SW 1271 (cell line): ENCODE measurements at places on chromosomes 2 and 18.

GRCh38 chr18:69031571-69031970 lies 233.7 kb downstream of the CCDC102B start:
- no peak for DNase-seq

- DNase-seq, result no peak
These were observed 317.0 kb downstream of the CYP26B1 start for GRCh38 chr2:71830497-71831192.

DNA sequence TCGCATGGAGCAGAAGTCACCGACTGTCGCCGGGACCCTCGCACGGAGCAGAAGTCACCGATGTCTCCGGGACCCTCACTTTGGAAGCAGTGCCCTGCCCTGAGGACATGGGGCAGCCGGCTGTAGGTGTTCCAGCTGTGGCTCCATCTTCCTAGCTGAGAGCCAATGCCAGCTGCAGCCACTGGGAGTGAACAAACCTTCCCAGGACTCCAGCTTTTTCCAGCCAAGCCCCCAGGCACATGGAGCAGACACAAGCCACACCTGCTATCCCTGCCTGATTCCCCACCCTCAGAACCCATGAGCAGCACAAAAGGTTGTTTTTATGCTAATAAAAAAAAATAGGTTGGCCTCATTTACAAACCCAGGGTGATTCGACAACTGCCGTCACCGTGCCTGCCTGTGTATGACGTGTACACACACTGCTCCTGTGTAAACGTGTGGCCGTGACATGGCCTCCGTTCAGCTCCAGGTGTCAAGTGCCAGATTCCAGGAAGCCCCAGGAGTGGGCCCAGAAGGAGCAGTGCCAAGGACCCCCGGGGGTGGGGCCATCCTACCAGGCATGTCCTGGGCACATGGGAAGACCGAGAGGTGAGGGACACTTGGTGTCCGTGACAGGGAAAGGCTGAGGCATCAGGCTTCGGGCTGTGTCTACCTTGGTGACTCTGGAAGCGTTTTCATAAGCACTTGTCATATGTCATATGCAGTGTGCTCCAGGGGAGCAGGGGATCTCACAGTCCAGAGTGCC lies 91.5 kb downstream of the EIPR1 start:
- DNase-seq, result no peak

- DNase-seq, result no peak
These were observed 132.1 kb downstream of the TCF4 start for GRCh38 chr18:55455938-55456337.

DNA sequence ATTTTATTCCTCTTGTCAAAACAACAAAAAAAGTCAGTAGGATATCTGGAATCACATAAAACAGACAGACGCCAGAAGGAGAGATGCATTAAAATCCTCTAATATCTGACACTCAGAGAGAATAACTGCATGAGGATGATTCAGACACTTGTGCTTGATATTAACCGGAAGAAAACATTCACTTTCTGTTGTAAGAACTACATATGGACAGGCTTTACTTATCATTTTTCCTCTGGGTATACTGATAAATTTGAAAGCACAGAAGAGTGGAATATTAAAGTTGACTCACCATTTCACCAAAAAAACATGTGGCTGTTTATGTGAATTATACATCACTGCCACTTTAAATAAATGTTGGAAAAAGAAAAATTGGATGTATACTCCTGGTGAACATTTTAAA lies 589.1 kb upstream of the CDH2 start:
- DNase-seq, result no peak

GRCh38 chr2:65957454-65957853 lies 477.5 kb upstream of the MEIS1 start:
- no peak for DNase-seq

DNA sequence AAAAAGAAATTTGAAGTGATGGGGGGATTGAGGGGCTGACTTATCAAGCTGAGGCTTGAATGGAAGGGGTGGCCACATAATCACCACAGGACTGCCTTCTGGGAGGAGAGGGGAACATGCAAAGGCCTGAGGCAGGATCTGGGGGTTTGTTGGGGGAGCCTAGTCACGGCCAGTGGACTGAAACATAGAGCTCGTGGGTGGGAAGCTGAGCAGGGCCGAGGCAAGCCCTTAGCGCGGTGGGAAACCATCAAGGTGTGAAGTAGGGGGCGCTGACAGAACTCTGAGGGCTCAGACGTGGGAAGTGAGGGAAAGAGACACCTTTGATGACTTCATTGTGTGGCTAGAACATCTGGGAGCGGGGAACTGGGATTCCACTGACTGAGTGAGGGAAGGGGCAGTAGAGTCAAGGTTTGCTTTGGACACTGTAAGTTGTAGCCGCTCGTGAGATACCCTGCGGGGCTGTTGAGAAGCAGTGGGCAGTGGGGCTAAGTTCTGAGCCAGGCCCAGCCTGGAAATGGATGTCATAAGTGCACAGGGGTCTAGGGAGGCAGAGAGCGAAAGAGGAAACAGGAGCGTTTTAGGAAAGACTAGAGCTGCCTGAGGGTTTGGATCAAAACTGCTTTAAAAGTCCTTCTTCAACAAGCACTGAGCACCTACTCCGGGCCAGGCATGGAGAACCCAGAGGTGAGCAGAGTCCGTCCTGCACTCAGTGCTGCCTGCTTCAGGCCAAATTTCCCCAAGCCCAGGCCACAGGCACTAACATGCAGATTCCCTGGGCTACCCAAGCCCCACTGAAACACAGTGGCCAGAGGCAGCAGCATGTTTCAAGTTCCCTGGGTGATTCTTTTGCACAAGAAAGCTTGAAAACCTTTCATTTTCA lies 686 bp upstream of the SNORC start:
- DNase-seq, result no peak

DNA sequence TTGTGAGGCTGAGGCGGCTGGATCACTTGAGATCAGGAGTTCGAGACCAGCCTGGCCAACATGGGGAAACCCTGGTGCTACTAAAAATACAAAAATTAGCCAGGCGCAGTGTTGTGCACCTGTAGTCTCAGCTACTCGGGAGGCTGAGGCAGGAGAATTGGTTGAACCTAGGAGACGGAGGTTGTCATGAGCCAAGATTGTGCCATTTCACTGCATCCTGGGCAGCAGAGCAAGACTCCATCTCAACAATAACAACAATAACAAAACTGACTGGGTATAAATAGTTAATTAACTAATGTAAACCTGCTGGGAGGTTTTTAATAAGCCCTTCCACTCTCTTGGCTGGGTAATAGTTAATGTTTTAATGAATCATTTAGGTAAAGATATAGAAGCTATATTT lies 7.8 kb downstream of the SULT6B1 start:
- no peak for DNase-seq

DNA sequence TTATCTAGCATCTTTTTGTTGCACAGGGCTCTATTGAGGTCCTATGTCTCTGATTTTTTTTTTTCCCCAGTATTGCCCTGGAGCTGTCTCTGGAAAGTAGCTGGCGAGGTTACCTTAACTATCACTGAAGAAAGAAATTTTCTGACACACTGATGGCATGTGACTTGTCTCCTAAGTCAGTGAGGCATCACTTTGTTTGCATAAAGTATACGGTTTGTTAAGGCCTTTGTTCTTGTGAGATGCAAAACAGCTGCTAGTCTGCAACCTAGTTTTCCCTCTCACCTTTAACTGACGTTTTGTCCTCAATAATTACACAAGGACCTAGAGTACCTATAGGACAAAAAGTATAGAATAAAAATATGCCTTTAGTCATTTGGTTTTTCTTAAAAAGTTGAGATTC lies 41.8 kb downstream of the UBXN4 start:
- DNase-seq, result no peak

GRCh38 chr18:498931-499775 lies 1.3 kb downstream of the COLEC12 start:
- DNase-seq, result peak; percentile 4

GRCh38 chr2:229087843-229088516 lies 183.1 kb downstream of the PID1 start:
- no peak for DNase-seq

DNA sequence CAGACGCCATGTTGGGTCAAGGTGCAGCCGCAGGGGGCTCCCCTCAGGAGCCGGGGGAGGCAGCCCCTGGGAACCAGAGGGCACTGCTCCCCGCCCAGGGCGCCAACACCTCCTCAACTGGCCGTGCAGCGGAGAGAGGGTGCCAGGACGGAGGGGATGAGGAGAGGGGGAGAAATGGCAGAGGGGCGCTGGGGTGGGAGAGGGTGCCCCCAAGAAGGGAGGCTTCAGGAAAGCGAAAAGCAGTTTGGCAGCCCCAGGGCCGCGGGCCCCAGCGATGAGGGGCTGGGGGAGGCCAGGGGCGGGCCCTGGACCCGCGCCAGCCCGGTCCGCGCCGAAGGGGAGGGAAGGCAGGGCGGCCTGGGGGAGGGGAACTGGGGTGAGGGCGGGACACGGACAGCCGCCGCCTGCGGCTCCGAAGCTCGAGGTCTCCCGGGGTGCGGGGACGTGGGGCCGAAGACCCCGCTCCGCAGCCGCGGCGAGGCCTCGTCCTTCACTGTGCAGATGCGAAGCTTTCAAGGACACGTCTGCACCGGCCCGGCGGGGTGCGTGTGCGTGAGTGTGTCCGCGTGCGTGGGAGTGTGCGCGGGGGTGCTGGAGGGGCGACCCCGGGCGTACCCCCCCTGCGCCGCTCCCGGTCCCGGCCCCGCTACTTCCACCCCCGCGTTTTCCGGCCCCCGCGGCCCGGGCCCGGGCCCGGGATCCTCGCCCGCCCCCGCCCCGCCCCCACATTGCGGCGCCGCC lies 1.4 kb downstream of the DNMT3A start:
- no peak for DNase-seq

GRCh38 chr2:55932843-55933242 lies 9.3 kb upstream of the EFEMP1 start:
- DNase-seq, result no peak

DNA sequence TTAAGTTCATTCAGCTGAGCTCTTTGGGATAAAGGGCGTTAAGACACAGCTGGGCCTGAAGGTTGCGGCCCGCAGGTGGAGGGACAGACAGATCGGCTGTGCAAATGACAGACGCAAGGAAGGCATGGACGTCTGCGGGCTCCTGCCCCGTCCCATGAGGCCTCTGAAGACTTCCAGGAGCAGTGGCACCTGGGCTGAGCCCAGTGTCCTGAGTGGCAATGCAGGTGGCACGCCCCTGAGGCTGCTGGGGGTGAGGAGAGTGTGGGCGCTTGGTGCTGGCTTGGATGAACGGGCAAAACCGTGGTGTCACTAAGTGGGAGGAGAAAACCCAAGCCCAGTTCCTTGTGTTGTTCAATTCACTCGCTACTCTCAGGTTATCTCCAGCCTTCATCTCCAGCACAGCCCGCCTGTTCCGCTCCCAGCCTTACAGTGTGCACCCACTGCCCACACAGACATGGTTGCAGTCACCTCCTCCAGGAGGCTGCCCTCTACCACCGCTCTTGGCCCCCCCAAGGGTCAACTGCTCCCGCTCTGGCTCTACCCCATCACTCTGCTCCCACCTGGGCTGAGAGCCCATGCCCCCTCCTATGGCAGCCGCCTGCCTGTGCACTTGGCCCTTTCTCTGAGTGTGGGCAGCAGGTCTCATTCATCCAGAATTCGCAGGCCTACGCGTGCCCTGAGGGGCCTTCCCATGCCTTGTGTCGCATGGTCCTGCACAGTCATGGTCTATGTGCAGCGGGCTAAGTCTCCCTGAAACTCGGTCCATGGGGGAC lies 50.3 kb downstream of the PTGR3 start:
- no peak for DNase-seq
